ENCODE measurements at places on chromosomes 16 and 17.

GRCh38 chr16:70647441-70648359 lies 1.3 kb downstream of the IL34 start:
- DNase-seq: no peak

GRCh38 chr16:84294531-84295142 lies at the start of gene WFDC1:
Gene WFDC1 (plus strand): TSS chr16:84294878. CDS start chr16:84294972, 94 bp downstream.
- DNase-seq: no peak

- DNase-seq: no peak
Observed at GRCh38 chr16:17396762-17397498, 73.8 kb downstream of the XYLT1 start.

- DNase-seq: no peak
Observed at GRCh38 chr17:82281502-82282238, 8.2 kb upstream of the CSNK1D start.

DNA sequence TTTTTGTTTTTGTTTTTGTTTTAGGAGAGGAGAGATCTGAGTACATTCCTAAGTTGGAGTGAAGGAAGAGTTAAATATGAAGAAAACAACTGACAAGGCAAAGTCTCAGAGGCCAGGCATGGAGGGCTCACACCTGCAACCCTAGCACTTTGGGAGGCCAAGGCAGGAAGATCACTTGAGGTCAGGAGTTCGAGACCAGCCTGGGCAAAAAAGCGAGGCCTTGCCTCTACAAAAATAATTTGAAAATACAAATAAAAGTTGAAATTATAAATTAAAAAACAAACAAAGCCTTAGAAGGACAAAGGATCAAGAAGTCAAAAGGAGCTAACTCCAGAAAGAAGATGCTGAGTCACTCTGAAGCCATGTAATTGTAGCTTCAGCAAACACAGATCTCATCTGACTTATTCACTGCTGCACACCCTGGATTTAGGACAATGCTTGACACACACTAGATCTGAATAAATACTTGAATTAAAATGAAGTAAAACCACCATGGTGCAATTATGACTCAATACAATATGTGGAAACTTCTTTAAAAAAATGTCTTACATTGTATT lies 9.1 kb downstream of the CEP20 start:
- DNase-seq: no peak

DNA sequence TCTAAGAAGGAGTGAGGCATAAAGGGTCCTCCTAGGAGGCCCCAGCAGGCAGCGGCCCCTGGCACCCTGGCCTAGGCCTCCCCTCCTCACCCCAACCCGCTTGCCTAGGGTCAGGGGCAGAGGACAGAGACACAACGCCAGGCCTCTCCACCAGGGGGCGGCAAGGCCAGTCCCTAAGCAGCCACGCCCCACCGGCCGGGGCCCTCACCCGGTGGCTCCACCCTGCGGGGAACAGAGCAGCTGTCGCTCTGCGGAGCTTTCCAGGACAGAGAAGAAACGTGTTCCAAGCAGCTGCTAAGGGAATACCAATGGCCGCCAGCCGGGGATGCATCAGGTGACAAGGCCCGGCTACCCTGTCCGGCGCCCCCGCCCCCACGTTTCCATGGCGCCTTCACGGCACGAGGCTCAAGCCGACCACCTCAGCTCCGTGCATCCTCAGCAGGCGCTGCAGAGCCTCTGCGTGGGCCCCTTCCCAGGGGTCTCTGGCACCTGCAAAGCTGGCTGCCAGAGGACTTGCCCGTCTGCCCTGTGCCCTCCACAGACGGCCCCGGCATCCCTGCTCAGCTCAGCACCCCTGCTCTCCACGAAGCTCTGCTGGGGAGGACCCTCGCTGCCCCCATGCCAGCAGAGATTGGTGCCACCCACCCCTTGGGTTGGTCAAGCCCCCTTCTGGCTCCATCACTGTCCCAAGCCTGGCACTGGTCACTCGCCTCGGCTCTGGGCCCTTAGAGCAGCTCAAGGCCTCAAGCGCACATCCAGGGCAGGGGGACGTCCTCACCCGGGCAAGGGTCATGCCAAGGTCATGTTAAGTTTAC lies 5.6 kb downstream of the ZNF598 start:
- DNase-seq: peak; percentile 80

DNA sequence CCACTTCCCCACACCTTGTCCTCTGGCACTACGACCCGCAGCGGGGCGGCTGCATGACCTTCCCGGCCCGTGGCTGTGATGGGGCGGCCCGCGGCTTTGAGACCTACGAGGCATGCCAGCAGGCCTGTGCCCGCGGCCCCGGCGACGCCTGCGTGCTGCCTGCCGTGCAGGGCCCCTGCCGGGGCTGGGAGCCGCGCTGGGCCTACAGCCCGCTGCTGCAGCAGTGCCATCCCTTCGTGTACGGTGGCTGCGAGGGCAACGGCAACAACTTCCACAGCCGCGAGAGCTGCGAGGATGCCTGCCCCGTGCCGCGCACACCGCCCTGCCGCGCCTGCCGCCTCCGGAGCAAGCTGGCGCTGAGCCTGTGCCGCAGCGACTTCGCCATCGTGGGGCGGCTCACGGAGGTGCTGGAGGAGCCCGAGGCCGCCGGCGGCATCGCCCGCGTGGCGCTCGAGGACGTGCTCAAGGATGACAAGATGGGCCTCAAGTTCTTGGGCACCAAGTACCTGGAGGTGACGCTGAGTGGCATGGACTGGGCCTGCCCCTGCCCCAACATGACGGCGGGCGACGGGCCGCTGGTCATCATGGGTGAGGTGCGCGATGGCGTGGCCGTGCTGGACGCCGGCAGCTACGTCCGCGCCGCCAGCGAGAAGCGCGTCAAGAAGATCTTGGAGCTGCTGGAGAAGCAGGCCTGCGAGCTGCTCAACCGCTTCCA lies 2.6 kb downstream of the METTL26 start:
- DNase-seq: no peak

DNA sequence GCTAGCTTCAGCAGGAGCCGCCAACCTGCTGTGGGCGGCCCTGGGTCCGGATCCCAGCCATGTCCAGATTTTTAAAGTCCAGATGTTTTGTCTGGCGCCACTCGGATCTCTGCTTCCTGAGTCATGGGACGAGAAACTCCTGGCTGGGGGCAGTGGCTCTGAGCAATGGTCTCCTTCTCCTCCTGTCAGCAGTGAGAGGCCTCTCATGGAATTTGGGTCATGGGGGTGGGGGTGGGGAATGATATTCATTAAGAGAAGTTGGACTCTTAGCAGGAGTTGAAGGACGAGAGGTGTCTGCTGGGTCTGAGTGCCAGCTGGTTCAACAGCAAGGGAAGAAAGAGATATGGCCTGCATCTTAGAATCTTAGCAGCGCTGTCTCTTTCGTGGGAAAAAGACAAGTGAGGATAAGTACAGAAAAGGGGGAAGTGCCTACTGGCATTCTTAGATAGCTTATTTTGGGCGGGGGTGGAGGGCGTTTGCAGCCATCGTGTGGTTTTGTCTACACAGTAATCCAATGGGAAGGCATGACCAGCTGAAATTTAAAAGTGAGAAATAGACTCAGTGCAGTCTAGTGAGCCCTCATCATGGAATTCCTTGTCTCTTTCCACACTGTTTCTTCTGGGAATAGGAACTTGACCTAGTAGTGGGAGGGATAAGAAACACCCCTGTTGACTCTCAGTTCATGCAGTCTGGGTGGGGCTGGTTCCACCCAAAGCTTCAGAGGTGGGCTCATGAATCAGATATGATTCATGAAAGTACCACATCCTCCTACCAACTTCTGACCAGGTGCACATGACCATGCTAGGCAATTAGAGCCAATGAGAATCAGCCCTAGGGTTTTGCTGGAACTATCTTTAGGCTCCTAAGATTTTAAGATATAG lies 80.5 kb downstream of the MYH13 start:
- no peak for DNase-seq

DNA sequence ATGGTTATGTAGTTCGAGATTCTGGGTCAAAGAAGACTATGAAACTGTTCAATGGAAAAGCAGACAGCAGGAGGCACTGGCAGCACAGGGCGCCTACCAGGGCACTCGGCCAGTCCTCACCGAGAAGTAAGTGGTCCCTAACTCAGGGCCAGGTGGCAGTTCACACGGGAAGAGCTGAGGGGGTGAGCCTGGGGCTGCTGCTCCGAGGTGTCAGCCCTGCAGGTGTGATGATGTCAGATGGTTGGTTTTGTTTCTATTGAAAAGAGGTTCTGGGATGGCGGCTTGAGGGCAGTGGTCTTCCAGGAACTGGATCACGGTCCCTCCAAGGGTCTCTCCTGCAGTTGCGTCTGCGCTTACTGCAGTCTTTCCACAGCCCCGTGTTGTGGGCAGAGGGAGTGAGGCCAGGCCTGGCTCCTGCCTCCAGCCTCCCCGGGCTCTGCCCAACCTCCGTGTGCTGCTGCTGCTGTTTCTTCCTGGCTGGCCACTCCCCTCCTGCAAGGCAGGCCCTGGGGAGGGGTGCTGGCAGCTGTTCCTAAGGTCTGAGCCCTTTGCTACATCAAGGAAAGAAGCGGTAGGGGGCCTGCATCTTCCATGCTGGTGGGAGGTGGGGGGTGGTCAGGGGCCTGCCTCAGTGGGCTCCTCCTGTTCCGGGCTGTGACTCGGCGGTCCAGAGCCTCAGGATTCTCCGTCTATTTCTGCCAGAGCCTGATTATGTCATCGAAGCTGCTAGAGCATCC lies 22.6 kb downstream of the RNF213 start:
- no peak for DNase-seq

GRCh38 chr17:81196505-81197408 lies 26.0 kb downstream of the CEP131 start:
- no peak for DNase-seq

- DNase-seq: no peak
Observed at GRCh38 chr16:22325598-22326368, 28.6 kb downstream of the POLR3E start.

DNA sequence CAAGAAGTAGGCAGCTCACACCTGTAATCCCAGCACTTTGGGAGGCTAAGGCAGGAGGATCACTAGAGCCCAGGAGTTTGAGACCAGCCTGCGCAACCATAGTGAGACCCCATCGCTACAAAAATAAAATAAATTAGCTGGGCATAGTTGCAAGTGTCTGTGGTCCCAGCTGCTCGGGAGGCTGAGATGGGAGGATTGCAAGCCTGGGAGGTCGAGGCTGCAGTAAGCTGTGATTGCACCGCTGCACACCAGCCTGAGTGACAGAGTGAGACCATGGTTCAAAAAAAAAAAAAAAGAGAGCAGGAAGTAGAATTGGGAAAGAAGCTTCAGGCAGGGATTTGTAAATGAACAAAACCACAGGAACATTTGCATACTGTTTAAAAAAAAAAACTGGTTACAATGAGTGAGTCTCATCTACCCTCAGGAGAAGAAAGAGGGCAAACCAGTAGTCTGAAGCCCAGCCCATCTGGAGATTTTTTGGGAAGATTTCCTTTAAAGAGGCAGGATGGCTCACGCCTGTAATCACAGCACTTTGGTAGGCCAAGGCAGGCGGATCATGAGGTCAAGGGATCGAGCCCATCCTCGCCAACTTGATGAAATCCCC lies 7.9 kb downstream of the MPV17L start:
- DNase-seq: no peak

DNA sequence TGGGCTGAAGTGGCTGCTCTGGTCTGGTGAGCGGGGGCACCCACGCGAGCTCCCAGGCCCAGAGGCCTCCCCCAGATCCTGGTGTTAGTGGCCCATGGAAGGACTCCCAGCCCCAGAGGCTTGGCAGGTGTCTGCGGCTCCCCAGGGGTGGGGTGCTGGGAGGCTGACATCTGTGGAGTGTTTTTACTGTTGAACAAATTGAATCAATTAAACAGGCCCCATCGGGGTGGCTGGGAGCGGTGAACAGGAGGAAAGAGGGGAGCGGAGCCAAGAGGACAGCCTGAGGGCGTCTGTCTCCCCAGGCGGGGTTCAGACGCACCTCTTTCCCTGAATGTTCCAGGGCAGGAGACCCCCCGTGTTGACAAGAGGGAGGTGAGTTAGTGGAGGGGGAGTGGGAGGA lies 29.9 kb downstream of the ACTG1 start:
- DNase-seq: no peak

DNA sequence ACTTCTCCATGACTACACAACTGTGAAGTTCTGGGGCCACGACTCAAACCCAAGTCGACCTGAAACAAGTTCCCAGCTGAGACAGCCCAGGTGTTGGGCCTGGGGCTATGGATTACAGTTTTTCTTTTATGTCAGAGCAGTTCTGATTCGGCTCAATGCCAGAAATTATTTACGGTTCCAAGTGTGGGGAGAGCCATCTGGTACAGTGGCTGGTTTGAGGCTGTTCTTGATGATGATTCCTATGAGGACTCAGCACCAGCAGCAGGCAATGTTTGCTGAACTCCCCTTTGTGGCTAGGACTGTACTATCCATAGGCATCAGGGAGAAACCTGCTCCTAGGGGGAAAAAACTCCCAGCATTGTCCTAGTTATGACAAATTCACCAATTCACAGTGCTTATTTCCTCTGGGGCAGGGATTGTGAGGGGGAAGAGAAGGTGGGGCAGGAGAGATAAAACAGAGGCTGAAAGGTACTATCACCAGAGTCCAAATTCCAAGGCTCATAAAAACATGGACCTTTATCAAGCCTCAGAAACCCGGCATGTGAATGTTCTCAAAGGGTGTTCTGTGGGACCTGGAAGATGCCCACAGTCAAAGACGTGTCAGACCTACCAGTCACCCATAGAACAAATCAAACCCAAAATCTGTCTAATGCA lies 18.2 kb upstream of the CMTM4 start:
- no peak for DNase-seq

DNA sequence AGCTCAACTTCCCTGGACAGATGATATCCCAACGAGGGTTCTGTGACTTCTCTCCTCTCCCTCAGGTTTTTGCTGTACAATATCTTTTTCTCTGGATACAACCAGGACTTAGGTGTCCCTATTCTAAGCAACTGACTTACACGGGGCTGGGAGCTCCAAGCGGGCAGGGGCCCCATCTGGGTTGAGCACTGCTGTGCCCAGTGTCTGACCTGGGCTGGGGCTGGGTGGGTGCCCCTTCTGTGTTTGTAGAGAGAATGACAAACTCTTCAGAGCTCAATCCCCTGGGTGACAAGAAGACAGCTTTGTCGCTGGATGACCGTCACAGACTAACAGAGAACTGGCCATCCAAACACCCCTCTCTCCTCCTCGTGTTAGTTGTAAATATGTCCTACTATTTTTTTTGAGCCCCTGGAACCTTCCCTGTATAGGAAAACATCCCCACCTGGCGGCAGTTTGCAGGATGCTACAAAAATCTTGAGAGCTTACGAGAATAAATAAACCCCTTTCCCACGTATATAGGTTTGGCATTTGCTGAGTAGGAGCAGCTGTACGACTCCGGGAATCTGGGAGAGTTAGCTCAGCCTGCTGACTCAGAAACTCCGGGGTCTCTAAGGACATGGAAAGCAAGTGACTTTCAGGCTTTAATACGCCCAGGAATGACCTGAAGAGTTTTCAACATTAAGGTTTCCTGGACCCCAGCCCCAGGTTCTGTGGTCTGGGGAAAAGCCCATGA lies 23.7 kb upstream of the RCVRN start:
- DNase-seq: no peak

- DNase-seq: no peak
Observed at GRCh38 chr16:80023865-80024264, 423.3 kb upstream of the MAF start.

DNA sequence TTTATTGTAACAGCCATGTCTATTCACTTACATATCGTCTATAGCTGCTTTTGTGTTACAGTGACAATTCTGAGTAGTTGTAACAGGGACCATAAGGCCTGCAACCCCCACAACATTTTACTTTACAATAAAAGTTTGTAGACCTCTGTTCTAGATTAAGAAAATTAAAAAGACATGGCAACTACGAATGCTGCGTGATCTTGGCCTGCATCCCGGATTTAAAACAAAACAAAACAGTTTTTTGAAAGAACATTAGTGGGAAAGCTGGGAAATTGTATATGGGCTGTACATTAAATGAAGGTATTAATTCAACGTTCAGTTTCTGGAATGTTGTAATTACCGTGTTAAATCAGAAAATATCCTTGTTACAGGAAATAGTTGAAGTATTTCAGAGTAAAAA lies 64.1 kb downstream of the RMI2 start:
- DNase-seq: no peak

GRCh38 chr16:78718141-78718540 lies 618.7 kb downstream of the WWOX start:
- no peak for DNase-seq

Data from activated T-cell treated with anti-CD3 and anti-CD28 coated beads for 1 hour (primary cell).